ENCODE measurements at places on chromosomes 3 and 15.

DNA sequence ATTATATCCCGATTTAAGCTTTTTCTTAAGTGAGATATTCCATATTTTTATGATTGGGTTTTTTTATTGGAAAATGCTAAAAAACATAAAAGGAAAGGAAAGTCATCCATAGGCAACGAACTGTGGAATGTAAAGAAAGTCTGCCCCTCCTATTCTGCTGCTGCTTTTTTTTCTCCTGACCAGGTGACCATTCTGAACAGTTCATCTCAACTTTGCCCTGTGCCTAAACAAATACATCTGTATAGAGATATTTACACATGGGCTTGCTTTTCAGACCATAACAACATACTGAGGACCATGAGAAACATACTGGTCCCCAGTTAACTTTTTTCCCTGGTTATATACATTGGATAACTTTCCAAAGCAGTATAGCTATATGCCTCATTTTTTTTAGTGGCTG, 18.9 kb upstream of the MLF1 start:
- no peak for DNase-seq

DNA sequence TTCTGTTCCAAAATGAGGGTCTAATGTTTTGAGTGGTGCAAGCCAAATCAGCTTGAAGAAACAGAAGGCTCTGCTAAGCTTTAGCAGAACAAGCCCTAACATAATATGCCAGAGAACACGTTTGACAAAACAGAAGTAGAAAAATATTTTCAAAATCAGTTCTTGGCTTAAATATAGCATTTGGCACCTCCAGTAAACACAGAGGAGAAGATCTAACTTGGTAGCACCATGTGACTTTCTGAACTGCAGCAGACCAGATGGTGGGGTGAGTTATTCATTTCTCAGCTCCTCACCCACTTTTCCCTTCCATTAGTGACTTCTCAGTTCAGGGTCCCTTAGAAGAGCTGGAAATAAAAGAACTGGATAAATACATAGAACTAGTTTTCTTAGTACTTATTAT, 395.8 kb downstream of the MAGI1 start:
- no peak for DNase-seq

DNA sequence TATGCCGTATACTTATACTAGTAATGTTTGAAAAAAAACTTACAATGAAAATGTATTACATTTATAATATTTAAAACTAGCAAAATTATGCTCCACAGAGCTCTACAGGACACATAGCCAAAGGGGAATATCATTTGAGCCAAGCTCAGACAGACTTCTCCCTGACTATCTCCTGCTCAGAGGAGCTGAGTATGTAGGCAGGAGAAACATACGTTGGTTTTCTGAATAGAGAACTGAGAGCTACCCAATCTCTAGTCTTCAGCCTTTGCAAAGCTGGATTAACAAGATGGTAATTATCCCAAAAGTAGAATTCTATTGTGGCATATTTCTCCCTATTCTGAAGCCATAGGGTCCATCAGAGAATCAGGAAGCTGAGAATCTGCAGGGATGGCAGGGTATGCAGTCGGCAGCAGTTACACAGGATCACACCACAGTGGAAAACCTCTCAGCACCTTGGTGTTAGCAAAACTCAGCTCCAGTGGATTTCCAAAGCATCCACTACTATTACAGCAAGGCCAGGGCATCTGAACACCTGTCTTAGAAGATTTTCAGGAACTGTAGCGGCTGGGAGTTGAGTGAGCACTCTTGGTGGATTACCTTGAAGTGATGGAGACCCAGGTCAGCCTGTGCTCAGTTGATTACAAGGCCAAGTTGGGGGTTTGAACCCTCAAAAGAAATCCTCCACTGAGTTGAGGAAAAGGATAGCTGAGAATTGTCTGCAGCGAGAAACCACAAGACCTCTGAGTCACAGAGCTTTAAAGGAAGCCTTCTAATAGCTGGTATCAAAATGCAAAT, 30.1 kb downstream of the GPR15 start:
- DNase-seq, result no peak

GRCh38 chr3:140553591-140553990, 124.3 kb upstream of the TRIM42 start:
- DNase-seq, result no peak

GRCh38 chr3:37114251-37115145, 59.9 kb downstream of the LRRFIP2 start:
- no peak for DNase-seq

- no peak for DNase-seq
Observed at GRCh38 chr15:82137261-82137660, 91.4 kb upstream of the MEX3B start.

DNA sequence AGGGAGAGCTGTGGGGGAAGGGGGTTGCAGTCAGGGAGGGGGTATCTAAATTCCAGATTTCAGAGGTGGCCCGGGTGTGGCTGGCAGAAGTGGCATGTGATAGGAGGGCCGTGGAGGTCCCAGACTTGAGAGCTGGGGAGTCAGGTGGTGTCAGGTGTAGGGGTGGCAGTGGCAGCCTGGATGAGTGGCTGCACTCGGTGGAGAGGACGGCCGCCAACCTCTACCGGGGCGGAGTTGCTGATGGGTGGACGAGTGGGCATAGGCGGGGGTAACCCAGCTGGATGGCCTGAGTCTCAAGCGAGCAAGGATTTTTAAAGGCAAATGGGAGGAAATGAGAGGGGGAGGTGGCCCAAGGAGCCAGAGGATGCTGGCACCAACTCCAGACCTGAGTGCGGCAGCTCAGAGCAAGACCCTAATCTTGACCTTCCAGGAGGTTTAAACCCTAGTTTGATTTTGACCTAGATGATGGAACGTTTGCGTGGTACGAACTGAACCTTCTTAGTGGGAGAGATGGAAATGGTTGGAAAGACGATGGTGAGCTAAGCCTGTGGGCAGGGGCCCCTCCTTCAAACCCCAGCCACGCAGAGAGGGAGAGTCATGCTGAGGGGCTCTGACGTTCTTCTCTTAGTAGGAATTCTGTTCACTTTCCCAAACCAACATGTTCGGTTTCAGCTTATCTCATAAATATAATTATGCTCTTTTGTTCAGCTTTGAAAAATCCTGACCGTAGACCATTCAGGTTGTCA, 8.0 kb downstream of the TRAK1 start:
- no peak for DNase-seq

GRCh38 chr3:138036572-138036971, 26.6 kb downstream of the CLDN18 start:
- no peak for DNase-seq

DNA sequence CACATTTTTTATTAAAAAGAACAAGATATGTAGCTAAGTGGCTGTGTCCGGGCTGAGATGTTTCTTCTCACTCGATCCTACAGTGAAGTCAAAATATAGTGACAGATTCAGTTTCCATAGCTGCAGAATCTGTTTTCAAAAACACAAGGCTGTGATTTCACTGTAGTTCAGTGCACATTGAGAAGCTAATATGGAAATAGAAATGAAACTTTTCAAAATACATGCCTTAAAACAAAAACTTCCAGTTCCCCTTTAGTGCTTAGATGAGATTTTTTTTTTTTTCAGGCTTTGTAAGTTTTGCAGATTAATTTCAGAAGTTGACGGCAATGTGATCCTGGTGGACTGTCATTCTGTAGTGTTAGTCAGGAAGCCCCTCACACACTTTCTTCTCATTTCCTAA, 23.8 kb upstream of the TRAK1 start:
- DNase-seq, result no peak

- DNase-seq, result no peak
Observed at GRCh38 chr3:179726075-179726699, 73.3 kb downstream of the USP13 start.

GRCh38 chr15:72099155-72099554, 18.8 kb downstream of the MYO9A start:
- DNase-seq, result no peak

- no peak for DNase-seq
Observed at GRCh38 chr3:99825004-99825640, 7.5 kb downstream of the CMSS1 start.

- no peak for DNase-seq
Observed at GRCh38 chr3:57706462-57706861, 13.6 kb upstream of the DENND6A start.

DNA sequence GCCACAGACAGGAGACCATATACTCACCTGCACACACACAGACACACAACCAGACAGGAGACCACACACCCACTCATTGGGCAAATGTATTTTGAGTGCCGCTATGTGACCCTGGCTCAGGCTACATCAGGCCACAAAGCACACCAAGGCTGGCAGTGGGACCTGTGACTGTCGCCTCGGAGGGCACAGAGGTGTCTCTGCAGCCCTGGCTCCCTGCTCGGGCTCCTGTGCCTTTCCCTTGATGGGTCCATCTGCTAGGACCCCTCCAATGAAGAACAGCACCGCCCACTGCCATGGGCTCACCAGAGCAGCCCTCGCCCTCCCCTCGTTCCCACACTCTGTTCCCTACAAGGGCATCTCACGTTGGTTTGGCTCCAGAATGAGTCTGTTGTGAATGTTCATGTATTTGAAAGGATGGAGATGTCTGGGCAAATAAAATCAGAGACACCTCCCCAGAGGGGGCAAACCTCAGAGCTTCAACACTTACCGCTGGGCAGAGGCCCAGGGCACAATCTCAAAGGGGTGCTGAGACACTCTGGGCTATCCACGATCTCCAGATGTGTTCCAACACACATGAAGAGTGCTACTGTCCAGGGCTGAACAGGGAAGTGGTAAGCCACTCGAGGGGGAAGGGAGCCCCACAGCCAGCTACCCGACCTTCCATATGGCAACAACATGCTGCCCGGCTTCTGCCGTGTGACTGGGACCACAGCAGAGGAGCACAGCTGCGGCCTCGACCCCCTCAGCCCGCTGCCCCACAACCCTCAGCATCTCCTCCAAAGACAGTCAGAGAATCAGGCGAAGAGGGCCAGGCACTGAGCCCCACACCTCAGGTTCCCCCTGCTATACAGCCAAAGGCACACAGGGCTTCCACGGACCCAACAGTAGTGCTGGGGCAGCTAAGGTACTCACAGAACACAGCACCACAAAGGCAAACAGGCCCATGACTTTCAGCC, 74.9 kb downstream of the OCA2 start:
- DNase-seq, result no peak

DNA sequence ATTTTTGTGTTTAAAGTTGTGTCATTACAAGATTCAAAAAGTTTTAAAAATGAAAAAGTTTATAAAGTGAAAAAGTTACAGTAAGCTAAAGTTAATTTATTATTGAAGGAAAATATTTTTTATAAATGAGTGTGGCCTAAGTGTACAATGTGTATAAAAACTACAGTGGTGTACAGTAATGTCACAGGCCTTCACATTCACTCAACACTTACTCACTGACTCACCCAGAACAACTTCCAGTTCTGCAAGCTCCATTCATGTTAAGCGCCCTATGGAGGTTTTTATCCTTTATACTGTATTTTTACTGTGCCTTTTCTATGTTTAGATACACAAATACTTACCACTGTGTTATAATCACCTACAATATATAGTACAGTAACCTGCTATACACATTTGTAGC, 76.3 kb downstream of the DTWD1 start:
- no peak for DNase-seq

DNA sequence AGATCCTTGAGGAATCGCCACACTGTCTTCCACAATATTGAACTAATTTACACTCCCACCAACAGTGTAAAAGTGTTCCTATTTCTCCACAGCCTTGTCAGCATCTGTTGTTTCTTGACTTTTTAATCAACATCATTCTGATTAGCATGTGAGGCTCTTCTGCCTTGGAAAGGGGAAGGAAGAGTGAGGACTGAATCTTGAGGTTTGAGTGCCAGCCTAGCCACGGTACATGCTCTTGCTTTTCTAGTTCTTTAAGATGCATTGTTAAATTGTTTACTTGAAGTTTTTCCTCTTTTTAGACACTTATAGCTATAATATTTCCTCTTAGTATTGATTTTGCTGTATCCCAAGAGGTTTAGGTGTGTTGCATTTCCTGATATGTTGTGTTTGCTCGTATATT, 596.1 kb downstream of the OTOL1 start:
- DNase-seq, result no peak

GRCh38 chr3:27658741-27659140, 63.4 kb downstream of the EOMES start:
- DNase-seq, result no peak

DNA sequence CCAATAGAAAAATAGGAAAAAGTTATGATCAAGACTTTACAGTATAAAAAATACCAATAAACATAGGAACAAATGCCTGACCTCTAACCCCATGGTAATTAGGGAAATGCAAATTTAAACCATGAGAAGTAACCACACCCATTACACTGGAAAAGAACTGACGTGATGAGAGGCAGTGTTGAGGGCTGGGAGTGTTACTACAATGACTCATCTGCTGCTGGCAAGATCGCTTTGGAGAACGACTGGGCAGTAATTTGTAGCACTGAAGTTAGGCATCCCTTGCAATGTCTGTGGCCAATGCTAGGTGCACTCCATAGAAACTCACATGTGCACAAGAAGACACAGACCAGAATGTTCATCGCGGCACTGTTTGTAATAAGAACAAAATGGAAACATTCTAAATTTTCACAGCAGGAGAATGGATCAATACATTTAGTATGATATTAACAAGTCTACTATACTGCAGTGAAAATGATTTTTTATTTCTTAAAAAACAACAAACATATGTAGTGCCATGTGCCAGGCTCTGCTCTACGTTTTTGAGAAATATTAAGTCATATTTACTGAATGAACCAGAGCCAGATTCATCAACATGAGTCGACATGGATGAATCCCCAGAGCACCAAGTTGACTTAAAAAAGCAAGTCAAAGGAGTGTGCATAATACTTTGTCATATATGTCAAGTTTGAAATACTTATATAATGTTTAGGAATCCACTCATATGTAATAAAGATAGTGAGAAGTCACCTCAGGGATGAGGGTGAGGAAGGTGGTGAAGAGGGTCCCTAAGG, 37.6 kb upstream of the EPHB3 start:
- DNase-seq, result no peak

DNA sequence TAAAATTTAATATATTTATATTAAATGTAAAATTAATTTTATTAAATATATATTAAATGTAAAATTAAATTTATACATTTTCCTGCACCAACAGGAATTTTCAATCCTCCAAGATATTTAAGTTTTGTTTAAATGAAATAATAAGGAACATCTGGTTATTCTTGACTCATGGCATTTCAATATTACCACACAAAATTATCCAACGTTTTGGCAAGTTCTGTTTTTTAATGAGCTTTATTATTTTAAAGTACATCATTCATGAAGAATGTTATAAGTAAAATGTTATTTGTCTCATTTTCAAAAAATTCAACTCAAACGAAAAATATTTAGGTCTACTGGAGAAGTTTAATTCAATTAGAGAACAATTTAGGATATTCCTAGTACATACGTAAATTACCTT, 811.4 kb downstream of the NAALADL2 start:
- no peak for DNase-seq

DNA sequence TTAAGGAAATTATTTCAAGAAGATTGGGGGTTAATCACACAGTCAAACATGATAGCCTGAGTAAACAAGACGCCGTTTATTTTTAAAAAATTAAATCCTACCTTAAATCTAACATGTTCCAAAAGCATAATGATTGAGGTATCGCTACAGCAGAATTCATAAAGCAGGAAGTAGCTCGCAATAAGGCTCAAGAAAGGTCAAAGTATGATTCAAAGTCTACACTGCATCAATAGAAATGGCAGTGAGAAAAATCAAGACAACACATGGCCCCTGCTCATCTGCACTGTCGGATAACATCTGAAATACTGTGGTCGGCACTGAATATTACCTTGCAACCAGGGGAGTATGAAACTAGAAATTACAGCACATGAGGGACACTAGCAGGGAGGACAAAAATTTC, 93.2 kb downstream of the SMARCC1 start:
- DNase-seq, result no peak
